ENCODE measurements at places on chromosomes 3 and 15.
A peak's percentile ranks its signal among the peaks of the same experiment; 100 is the strongest.

- no peak for DNase-seq
Measured at GRCh38 chr3:94063496-94064119, 747 bp downstream of the NSUN3 start.

DNA sequence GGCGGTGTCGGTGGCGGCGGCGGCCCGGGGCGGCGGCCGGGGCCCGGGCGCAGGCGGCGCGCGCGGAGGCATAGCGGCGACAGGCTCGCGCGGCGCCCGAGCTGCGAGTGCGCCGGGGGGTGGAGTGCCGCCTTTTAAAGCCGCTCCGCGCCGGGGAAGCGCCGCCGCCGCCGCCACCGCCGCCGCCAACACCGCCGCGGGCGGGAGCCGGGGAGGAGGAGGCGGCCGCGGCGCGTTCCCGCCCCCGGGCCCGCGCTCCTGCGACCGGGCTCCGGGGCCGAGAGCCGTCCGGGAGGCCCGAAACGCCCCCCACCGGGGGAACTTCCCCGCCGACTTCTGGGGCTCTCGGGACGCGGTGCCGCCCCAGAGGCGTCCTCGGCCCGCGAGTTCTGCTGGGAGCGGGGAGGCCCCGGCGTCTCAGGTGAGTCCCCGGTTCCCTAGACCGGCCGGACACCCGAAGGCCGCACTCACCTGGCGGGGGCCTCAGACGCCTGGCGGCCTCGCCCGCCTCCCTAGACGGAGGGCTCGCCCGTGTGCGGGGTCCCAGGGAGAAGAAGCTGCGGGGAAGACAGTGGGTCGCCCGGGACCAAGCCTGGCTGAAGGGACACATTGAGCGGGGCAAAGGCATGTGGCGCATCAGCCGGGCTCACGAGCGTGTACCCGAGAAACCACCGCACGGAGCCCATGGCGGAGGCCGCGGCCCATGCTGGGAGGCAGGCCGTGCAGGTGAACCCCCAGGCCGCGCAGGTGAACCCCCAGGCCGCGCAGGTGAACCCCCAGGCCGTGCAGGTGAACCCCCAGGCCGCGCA lies at the start of gene PCSK6:
PCSK6 (minus strand) TSS at position 109 of the 809 bp plus-strand sequence; CDS start at position 72, 37 bp downstream.
- DNase-seq: no peak

DNA sequence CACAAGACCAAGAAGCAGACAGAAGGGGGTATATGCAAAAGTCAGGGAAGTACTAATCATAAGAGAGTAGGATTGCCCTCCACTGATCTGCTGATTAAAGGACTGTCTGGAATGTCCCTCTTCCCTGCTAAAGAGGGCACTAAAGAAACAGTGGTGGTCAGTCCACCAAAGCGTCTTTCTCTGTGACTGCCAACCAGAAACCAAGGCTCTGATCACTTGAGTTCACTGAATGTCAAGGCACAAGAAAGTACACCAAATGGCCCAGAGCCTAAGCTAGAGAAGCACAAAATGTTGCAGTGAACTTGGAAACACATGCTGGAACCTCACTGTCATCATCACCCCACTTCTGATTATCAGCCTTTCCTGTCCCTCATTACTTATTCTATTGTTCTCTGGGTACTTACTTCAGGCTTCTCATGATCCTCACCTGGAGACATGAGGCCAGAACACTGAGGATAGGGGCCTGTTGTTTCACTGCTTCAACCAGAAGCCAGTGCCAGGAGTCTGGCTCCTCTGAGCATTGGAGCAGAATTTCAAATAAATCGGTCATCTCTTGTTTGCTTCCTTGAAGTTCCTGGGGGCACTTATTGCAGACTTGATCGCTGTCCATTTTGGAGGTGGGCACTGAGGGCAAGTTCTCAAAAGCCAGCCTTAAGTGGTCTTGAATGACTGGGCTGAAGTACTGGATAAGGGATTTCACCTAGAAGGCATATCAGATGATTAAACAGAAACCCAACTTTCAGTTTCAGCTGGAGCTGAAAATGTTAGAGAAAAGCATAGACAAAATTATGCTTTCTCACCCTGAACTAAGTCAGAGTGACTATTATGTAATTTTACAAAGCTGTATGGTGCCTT lies 58.9 kb downstream of the EIF3J start:
- DNase-seq: peak; percentile 9

- no peak for DNase-seq
Measured at GRCh38 chr15:63992300-63992699, 54.0 kb downstream of the DAPK2 start.

- DNase-seq: no peak
Measured at GRCh38 chr3:37984596-37984995, 6.0 kb upstream of the VILL start.

GRCh38 chr15:74172701-74173379 lies 670 bp upstream of the ISLR start:
- no peak for DNase-seq

DNA sequence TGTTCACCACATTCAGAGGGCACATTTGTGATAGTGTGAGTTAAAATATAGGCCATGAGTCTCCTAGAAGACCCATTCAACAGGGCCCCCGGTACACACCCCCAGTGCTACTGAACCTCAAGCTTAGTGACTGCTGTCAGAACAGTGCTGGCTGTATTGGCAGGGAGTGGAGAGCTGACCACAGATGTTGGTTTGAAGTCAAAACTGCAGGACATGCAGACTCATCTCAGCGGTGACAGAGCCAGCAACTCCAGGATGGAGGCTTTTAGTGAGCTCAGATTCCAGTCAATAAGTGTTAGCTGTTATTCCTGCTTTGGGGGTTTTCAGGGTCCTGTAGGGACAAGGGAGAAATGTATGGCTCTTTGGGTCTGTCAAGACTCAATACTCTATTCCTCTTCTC lies 29.1 kb downstream of the PRR20G start:
- no peak for DNase-seq

DNA sequence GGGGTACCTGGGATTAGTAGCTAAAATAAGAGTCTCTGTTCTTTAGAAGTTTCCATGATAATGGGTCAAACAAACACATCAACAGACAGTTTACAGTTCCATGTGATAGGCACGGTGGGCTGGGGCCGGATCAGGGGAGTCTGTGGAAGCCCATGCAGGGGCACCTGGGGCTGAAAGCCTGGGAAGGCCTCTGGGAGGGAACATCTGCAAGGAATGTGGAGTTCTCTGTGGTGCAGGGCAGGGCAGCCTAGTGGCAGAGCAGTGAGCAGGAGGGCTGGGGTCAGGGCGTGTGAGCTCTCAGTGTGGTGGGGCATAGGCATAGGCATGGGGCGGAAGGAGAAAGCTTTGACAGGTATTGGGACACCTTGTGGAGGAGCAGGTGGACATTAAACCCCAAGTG lies 207.7 kb upstream of the TRIM42 start:
- no peak for DNase-seq

DNA sequence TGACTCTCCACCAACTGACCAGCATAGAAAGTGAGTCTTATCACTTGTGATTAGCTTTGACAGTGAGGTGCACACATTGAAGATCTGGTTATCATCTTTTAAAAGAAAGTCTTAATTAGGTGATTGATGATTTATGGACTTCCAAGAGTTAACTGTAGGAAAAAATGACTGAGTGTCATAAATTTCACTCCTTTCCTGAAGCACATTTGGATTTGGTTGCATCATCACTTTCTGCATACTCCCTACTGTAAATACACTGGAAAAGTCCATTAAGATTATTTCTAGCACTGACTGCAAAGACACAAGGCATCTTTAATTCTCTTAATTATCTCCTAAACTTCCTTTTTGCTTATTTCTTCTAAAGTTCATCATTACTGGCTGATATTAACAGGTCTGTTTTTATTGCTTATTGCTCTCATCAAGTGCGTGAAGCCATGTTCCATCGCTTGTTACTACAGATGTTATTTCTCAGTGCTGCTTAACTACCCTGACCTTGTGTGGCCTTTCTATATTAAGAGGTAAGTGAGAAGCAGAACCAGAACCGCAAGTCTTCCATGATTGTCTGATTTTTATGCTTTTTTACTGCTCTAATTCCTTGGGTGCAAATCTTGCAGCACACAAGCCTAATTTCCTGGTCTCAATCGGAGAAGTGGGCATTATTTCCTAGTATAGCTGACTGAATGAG lies 153.2 kb downstream of the MEIS2 start:
- no peak for DNase-seq

DNA sequence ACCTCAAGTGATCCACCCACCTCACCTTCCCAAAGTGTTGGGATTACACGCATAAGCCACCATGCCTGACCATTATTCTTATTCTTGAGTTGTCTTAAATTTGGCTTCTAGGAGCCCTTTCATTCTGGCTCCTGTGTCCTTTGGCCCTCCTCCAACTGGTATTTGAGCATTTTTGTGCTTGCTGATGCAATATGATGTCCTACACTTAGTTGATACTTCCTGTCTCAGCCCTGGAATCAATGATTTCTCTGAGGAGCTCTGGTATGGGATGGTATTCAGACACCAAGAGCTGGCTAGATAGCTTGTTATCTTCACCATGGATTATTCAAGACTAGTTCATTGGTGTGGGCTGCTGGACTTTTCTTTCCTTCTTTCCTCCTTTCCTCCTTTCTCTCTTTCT lies 25.4 kb downstream of the ZNF621 start:
- no peak for DNase-seq

GRCh38 chr3:21417991-21418390 lies 333.0 kb downstream of the ZNF385D start:
- DNase-seq: no peak

DNA sequence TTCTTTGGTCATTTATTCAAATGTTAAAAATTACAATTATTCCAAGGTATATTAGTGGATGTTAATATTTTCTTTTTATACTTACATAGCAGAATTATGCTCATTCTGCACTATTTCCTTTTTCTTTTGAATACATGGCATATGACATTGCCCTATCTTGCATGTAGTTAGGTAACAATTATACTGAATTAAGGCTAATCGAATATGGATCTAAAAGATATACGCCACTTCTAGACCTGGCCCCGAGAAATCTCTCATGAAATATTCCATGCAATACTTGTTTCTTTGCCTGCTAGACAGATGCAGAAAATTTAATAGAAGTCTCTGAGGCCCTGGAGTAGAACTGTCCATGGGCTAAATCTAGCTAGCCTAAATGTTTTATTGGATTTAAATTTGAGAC lies 493.4 kb downstream of the OTOL1 start:
- no peak for DNase-seq

- DNase-seq: no peak
Measured at GRCh38 chr3:126008219-126008618, 39.2 kb downstream of the ROPN1B start.

- DNase-seq: no peak
Measured at GRCh38 chr3:128167973-128168674, 14.8 kb downstream of the EEFSEC start.

GRCh38 chr3:123296836-123297626 lies 95.3 kb downstream of the SEC22A start:
- DNase-seq: no peak

- DNase-seq: no peak
Measured at GRCh38 chr3:153190923-153191322, 28.9 kb downstream of the RAP2B start.

GRCh38 chr3:15476378-15476777 lies 45.1 kb downstream of the COLQ start:
- no peak for DNase-seq

DNA sequence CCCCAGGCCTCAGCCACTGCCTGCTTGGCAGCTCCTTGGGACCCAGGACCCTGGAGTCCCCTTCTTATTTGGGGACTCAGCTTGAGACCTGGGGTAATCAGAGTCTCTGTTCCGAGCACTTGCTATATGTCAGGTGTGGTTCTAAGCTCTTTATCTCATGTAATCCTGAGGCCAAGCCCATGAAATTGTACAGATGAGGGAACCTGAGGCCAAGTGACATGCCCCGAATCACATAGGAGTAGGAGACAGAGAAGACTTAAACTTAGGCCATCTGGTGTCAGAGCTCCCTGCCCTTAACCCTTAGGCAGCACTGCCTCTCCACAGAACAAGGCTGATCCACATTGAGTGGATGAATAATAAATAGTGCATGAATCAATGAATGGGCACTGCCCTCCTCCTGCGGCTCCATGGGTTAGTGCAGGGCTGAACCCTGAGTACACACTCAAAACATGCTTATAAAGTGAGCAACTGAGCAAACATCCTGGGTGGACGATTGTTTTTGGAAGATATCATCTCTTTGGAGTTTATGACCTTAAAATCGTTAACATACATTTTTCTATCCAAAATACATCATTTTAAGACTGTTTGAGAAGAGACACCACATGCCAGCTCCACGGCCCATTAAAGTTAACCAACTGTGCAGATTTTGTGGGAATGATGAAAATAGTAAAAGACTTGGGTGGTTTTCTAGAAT lies 33.2 kb upstream of the IQSEC1 start:
- no peak for DNase-seq

GRCh38 chr3:58484722-58485069 lies 7.2 kb upstream of the KCTD6 start:
- DNase-seq: no peak

DNA sequence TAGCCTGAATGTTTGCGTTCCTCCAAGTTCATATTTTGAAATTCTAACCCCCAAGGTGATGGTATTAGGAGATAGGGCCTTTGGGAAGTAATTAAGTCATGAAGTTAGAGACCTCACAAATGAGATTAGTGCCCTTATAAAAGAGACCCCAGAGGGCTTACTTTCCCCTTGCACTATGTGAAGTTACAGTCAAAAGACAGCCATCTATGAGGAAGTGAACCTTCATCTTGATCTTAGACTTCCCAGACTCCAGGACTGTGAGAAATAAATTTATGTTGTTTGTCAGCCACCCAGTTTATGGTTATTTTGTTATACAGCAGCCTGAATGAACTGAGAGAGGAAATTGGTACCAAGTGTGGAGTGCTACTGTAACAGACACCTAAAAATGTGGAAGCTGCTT lies 74.4 kb downstream of the DAPK2 start:
- no peak for DNase-seq

DNA sequence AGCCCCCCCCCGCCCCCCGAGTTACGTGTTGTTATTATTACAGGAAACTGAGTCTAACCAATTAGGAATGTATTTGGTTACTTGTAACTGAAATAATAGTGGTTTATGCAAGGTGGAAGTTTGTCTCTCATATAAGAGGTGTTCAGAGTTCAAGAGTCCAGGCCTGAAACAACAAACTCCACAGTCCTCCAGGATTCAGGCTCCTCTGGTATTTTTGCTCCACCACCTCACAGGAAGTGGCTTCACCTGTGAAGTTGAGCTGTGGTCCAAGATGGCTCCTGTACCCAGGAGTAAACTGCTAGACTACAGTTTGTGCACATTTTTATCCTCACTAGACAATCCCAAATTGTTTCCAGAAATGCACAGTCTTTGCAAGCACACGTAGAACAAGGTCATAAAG lies 27.3 kb downstream of the MOBP start:
- DNase-seq: no peak

DNA sequence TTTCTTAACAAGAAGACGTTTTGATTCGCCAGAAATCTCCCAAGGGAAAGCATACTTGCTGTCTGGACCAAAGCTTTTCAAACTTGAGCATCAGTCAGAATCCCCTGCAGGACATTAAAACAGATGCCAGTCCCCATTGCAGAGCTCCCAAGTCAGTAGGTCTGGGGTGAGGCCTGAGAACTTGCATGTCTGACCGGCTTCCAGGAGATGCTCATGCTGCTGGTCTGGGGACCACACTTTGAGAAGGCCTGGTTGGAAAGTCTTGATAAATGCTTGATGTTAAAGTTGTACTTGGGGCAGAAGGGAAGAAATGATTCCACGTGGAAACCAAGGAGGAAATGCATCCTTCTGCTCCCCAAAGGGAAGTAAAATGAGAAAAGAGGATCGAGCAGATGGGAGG lies 24.3 kb upstream of the CAV3 start:
- no peak for DNase-seq

- no peak for DNase-seq
Measured at GRCh38 chr3:108931035-108931434, 22.6 kb downstream of the GUCA1C start.

GRCh38 chr3:148534089-148534988 lies 163.4 kb upstream of the AGTR1 start:
- no peak for DNase-seq

GRCh38 chr15:100703032-100703578 lies 100.7 kb downstream of the ASB7 start:
- no peak for DNase-seq
